ENCODE measurements at places on chromosomes 1 and 21.
A peak's percentile ranks its signal among the peaks of the same experiment; 100 is the strongest.

- DNase-seq: no peak
Observed at GRCh38 chr1:37403166-37403565, 71.2 kb upstream of the ZC3H12A start.

- no peak for DNase-seq
Observed at GRCh38 chr21:27421654-27422053, 454.8 kb upstream of the ADAMTS5 start.

GRCh38 chr1:6512245-6512907, 20.9 kb upstream of the PLEKHG5 start:
- no peak for DNase-seq

DNA sequence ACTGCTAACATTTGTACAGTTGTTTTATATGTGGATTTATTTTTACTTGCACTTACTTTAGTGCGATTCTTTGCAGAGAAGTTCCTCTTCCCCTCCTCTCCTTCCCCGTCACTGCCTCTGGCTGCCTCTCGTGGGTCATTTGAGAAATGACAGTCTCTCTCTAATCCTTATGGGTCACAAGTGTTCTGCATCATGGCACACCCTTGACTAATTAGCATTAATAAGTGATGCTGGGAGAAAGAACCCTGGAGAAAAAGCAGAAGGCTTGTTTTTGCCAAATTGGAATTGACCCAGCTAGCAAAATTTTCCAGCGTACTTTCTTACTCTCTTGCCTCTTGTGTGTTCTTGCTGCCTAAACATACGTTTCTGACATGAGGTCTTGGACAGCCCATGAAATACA, 301.2 kb downstream of the DUSP10 start:
- DNase-seq: no peak

DNA sequence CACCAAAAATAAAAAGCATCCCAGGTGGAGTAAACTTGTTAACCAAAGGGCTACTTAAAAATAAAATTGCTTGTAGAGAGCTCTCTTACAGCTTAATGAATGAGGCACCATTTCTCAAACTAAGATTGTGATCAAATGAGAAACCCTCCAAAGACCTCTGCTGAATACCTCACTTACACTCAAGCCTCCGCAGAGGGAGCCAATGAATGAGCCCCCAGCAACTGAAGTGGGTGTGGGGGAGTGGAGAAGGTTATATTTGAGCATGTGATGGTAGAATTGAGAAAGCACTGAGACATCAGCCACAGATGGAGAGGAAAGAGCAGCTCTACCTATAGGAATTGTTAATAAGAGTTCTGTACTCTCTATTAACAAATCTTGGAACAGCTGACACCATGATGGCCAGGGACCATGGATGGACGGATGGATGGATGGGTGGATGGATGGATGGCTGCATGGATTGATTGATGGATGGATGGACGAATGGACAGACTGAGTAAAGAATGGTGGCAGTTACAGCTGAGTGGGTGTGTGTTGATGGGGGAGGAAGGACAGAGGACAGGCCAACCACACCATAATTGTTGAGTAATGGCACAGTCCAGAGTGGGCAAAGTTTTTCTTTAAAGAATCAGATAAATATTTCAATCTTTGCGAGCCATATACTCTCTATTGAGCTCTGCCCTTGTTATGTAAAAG, 20.3 kb upstream of the TIAM1 start:
- DNase-seq: peak; percentile 30

DNA sequence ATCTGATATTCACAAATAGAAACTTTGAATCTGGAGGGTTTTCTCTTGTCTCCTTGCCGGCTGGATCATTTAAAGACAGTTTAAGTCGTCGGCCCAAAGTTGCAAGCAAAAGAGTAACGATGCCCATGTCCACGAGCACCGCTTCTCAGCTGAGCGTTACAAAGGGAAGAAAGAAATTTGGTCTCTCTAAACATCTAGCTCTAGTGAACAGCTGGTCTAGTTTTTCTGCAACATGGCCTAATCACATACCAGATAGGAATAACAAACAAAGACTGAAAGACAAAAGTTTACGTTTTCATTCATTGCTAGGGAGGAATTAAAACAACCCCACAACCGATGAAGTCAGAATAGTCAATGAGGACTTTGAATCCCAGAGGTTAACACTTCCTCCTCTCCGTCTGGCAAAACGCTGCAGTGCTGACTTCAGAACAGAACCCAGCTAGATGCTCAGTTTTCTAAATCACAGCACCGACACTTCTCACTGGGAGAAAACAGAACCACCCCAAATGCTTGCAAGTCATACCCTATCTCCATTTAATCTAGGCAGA, 69.4 kb downstream of the NTPCR start:
- no peak for DNase-seq

GRCh38 chr1:62686822-62687221, 1.4 kb downstream of the DOCK7 start:
- DNase-seq: no peak

DNA sequence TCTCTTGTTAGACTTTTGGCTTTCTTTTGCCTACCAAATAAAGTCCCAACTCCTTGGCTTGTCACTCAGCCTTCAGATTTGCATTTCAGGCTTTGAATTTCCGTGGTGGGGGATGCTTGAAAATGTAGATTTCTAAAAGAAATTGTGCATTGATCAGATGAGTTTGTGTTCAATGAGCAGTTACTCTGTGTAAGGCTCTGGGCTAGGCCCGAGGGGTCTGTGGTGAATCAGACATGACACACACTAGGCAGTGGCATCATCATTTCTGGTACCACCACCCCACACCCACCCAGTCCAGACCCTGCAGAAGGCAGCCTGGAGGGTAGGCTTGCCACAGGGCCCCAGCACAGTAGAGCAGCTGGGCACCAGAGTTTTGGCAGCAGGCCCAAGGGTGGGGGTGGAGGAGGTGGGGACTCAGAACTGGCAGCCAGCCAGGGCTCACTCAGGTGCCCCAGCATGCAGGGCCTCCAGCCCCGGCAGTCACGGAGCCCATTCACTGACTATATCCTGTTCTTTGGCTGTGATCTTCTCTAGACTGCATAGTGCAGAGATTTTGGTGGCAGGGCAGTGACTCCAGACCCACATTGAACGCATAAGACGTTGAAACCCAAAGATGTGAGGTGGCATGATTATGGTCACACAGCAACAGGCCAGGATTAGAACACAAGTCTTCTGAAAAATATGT, 97.2 kb upstream of the ARTN start:
- peak; percentile 90 for DNase-seq

DNA sequence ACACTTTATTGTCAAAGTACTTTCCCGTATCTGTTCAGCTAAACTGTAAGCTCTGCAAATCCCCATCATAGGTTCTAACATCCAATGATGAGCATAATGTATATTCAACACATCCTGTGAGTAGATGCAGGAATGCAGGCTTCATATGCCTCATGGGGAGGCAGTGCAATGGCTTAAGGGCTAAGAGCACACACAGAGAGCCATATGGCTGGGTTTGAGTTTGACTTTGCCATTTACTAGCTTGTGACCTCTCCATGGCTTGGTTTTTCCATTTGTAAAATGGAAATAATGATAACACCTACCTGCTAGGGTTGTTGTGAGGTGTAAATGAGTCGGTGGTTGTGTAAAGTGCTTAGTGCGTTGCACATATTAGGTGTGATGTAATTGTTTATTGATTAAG, 13.4 kb downstream of the RCSD1 start:
- DNase-seq: no peak

GRCh38 chr1:219414250-219414649, 198.7 kb downstream of the ZC3H11B start:
- DNase-seq: no peak

DNA sequence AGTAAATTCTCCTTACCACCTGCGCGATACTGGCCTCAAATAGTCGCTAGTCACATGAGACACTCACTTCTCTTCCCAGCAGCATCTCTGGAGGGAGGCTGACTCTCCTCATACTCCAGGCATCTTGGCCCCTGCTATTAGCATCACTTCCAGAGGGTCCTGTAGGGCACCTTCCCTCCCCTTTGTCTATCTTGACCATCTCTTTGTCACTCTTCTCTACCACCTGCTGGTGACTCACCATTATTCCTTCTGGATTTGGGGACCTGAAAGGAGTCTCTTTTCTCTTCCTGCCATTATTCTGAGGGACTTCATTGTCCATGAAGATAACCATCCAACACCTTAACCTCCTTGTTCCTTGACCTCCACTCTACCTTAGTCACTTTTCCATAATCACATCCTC, 31.7 kb upstream of the GPR37L1 start:
- DNase-seq: no peak

GRCh38 chr1:158457246-158457645, 4.4 kb upstream of the OR10K1 start:
- DNase-seq: no peak
